ENCODE measurements at places on chromosomes 2 and 18.
A peak's percentile ranks its signal among the peaks of the same experiment; 100 is the strongest.

- DNase-seq: no peak
Observed at GRCh38 chr2:133314795-133315194, 253.5 kb downstream of the NCKAP5 start.

DNA sequence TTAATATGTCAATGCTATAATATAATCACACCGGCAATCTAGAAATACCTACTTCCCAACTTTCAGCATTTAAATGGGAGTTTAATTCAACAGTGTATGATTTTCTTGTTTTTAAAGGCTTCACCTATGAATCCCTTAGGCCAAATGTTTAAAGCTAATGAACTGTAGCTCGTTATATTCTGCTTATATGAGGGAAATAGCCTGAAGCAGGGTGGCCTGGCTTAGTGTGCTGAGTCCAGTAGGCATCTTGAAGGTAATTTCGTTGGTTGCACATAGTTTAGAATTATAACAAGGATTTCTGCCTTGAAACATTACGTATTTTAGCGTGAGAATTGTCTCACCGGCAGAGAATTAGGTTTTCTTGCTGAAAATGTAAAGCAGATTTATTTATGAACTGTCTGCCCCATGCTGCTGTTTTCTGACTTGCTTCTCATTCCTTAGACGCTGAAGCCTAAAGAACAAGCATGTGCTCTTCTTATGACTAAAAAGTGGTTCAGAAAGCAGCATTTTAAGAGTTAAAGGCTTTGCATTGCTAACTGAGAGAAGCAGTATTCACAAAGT, 433.7 kb upstream of the RAB12 start:
- DNase-seq: no peak

GRCh38 chr2:149872638-149873150, 285.1 kb upstream of the MMADHC start:
- DNase-seq: no peak

DNA sequence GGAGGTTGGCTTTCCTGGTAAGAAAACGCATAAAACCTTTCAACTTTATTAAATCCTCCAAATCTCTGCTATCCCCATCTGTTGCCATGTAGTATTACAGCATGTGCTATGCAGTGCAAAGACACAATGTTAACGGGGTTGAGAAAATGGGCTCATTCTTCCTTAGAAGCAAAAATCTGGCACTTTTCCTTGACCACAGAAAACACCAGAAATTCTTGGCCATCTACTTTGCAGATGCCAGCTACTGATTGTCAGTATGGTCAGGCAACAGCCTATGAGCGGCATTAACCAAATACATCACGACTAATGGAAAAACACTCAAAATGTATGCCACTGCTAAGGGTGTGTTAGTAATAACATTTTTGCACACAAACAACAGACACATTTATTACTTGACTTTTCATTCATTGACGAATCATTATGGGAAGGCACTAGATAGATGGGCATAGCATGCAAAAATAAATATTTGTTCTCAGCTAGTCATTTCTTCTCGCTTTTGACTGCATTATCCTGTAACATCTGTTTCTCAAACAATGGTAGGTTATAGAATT, 65.2 kb upstream of the CRIM1 start:
- DNase-seq: peak; percentile 27

DNA sequence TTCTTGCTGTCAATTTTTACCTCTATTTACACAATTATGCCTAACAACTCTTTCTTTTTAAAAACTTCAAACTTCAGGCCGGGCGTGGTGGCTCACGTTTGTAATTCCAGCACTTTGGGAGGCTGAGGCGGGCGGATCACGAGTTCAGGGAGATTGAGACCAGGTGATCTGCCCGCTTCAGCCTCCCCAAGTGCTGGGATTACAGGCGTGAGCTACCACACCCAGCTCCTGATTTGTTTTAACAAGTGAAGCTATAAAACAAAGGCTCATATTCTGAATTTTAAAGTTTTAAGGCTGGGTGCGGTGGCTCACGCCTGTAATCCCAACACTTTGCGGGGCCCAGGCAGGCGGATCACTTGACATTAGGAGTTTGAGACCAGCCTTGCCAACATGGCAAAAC, 15.5 kb downstream of the PTPN2 start:
- no peak for DNase-seq

DNA sequence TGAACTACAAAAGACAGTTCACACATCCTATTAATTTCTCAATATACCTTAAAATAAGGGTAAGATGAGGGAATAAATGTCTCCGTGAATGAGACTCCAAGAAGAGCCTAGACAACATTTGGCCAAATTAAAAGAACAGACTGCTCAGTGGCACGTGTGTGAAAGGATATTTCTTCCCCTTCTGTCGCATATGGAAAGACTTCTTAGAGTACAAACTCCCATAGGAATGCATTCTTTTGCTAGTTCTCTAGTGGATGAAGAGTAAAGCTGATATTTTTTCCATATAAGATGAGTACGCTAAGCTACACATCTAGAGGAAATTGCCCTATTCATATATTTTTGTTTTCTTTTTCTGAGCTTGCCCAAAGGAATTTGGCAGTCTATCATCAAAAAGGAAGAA, 710.0 kb upstream of the ID2 start:
- DNase-seq: peak; percentile 76
